ENCODE measurements at places on chromosomes 4 and X.

GRCh38 chr4:181820553-181820952 is 422.6 kb upstream of the TENM3 start:
- DNase-seq: no peak

DNA sequence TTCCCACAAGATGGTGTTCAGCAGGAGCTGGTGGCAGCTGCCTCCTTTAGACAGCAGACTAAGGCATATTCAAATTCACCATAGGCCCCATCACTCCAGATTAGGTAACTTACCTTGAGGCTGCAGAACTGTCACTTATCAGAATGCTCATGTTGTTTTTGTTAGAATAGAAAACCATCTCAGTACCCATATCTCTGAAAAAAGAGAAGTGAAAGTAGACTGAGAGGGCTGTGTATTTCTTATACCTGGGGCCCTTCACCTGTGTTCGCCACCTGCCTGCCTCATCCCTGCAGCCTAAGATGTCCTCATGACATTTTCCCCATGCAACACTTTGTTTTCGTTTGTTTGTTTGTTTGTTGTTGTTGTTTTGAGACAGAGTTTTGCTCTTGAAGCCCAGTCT is 32.9 kb upstream of the SPRY1 start:
- no peak for DNase-seq

GRCh38 chr4:151709587-151709986 is 51.2 kb downstream of the GATB start:
- no peak for DNase-seq

- no peak for DNase-seq
Measured at GRCh38 chr4:139146926-139147629, 29.9 kb downstream of the ELF2 start.

- no peak for DNase-seq
Measured at GRCh38 chr4:182577411-182577810, 334.2 kb downstream of the TENM3 start.

GRCh38 chrX:109826954-109827708 is 94.1 kb upstream of the ACSL4 start:
- no peak for DNase-seq

GRCh38 chr4:157271166-157271869 is 50.8 kb downstream of the GRIA2 start:
- DNase-seq: no peak

DNA sequence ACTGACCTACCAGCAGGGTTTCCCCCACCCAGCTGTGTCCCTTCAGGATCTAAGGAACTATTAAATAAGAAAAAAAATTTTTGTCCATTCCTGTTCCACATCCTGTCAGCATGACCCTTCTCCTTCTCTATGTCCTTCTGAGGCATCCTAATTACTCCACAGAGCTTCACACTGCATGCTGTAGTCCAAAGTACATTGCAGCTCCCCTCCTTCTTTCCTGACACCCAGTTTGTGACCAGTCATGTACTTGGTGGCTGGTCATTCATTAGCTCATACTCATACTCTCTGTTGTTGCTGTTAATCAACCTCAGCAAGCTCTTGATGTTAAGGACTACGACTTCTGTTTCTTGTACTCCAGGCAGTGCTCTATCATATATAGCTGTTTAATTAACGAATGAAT is 2.4 kb upstream of the EGF start:
- no peak for DNase-seq

- DNase-seq: no peak
Measured at GRCh38 chrX:78452356-78452755, 124.9 kb upstream of the CYSLTR1 start.

- DNase-seq: no peak
Measured at GRCh38 chr4:3302786-3303564, 10.2 kb downstream of the RGS12 start.

- DNase-seq: no peak
Measured at GRCh38 chrX:10142041-10142599, 14.7 kb upstream of the CLCN4 start.

DNA sequence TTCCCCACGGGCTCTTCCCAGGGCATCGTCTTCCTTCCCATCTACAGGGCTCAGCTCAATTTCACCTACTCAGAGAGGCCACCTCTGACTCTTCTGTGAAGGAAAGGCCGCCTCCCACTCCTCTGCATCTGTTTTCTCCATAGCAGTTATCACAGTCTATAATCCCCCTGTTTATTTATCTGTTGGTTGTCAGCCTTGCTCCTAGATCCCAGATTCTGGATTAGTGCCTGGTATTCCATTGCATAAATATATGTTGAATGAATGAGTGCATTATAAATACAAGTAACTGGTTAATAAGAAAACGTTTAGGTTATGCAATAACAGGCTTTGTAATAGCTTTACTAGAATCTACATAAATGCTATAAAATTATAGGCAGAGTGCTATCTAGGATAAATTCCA is 52.9 kb downstream of the NSG1 start:
- no peak for DNase-seq

DNA sequence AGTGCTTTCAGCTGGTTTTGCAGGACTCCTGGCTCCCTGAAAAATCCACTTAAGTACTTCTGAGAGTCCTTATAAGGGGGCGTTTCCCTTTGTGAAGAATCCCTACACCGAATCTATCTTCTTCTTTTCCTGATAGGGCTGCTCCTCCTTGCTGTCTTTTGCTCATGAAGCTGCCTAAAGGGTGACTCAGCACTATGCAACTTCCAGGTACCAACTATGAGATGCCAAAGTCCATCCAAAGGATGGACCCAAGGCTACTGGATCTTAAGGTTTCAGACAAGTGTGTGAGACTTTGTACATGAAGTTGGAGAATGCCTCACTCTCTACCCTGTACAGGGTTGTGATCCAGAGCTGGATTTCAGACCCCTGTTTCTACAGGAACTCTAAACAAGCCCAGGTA is 485.0 kb upstream of the FAT1 start:
- DNase-seq: no peak

DNA sequence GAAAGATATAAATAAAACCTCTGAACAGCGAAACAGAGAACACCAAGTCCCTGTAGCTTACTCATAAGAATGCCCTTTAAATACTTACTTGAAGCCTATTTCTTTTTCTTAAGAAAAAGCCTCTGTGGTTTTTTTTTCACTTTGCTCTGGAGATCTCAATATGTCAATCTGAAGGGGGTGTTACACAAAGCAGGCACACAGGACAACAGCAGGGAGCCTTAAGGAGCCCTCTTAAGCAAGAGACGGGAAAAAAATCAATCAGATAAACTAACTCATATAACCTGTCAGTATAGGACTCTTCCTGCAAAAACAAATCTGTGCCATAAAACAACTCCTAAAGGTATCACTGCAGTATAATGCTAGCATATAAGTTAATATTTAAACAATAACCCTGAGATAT is 611.1 kb upstream of the ATOH1 start:
- DNase-seq: no peak

DNA sequence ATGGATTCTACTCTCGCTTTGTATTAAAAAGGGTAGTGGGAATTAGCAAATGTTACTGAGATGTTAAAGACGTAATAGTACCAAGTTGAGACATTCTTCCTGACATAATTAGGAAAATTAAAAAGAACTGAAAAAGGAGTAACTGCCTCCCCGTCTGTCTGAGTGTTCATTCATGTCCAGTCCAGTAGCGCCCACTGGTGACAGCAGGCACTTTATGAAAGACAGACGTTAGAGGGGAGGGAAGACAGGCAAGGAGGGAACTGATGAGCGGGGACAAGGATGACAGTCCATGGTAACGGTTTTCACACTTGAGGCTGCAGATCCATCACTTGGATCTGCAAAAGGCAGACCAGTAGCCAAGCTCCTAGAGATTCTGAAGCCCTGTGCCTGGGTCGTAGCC is 326.7 kb downstream of the STK32B start:
- no peak for DNase-seq

All from central memory CD4-positive, alpha-beta T cell (primary cell).